ENCODE measurements at places on chromosomes 16 and 17.
A peak's percentile ranks its signal among the peaks of the same experiment; 100 is the strongest.

DNA sequence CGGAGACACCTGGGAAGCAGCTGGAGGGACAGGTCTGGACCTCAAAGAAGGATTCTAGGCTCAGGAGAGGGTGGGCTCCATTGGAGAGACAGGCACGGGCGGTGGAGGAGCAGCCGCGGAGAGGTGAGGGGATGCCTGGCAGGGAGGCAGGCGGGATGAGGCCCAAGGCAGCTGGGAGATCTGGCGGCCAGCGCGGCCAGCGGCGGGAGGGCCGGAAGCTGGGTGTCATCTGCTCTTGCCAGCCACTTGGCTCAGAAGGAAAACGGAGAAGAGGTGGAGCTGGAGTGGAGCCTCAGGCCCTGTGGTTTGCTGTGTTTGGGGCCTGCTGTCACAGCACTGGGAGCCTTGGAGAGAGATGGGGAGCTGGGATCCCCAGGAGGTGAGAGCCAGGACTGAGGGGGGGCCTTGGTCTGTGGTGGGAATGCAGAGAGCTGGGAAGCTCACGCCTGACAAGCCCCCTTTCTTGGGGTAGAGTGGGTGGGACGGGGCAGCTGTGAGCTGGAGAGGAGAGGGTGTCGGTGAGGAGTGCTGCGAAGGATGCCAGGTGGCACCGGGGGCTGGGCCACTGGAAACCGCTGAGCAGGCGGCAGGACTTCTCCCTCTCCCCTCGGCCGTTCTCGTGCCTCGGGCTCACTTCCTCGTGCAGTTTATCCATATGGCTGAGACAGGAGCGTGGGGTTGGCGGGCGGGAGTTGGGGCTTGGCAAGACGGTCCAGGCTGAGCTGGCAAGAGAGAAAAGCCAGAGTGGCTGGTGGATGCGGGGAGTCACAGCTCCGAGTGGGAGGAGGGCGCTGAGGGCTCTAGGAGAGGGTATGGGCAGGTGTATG is 8.0 kb downstream of the TBC1D24 start:
- no peak for DNase-seq

DNA sequence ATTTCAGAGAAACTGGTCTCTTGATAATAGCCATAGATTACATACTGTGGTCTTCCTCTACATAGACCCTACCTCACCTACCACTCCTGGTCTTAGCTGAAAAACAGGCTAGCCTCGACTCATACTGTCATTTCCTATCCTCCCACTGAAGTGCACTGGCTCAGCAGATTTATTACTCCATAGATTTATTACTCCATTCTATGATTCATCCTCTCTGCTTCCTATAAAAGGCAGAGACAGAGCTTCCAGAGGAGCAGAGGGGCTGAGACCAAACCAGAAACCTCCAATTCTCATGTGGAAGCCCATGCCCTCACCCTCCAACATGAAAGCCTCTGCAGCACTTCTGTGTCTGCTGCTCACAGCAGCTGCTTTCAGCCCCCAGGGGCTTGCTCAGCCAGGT is at the start of gene CCL7:
Gene CCL7, plus strand, starts transcription at position 253 of the 400 bp plus-strand sequence. Its CDS starts 70 bp downstream, at position 323.
- DNase-seq = no peak

DNA sequence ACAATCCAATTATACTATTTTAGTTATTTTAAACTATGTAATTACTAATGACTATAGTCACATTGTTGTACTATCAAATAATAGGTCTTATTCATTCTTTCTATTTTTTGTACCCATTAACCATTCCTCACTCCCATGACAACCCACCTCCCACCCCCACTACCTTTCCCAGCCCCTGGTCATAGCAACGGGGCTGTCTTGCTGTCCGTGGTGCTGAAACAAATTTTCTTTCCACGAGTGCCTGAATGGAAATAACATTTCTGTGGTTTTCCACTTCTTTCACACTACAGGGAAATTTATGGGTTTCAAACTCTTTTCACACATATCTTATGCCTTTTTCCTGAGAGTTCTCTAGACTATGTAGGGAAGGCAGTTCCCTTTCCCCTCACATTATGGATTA is 326.6 kb downstream of the PHKB start:
- no peak for DNase-seq

DNA sequence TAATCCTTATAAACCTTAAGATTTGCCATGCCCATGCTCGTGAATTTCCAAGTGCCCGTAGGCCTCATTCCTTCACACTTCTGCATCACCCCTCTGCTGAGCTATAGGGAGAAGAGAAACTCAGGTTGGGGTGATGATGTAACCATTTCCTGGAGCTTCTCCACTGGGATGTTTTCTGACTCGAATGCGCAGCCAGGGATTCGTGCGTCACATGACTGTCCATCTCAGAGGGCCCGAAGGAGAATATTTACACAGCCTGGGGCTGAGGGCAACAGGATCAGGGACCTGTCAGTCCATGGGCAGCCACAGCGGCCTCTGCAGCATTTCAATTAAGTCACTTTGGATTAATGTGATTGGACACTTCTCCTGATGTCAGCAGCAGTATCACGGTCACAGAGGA is 8.7 kb downstream of the GSG1L2 start:
- no peak for DNase-seq

- DNase-seq = no peak
Measured at GRCh38 chr17:19596869-19597268, 51.7 kb upstream of the ALDH3A2 start.

DNA sequence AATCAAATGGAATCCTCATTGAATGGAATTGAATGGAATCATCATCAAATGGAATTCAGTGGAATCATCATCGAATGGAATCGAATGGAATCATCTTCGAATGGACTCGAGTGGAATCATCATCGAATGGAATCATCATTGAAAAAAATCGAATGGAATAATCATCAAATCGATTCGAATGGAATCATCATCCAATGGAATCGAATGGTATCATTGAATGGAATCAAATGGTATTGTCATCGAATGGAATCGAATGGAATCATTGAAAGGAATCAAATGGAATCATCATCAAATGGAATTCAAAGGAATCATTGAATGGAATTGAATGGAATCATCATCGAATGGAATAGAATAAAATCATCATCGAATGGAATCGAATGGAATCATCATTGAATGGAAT is 619.3 kb downstream of the TP53TG3F start:
- DNase-seq = no peak

GRCh38 chr17:50464121-50464520 is 4.6 kb downstream of the CHAD start:
- DNase-seq = no peak

DNA sequence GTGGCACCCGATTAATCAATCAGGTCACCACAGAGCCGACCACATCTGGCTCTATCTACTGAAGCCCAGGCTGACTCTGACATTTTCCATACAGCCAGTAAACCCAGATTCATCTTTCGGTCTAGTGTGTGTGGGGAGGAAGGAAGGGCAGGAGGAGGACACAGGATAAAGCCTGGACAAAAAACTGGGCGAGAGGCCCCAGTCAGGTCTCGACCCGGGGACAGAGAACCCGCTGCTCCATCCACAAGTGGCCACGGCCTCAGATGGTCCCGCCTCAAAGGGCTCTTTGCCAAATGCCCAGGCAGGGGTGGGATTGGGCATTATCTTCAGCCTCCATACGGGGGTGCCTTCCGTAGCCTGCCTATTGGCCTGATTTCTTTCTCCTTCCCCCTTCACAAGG is 7.8 kb downstream of the ABR start:
- no peak for DNase-seq

DNA sequence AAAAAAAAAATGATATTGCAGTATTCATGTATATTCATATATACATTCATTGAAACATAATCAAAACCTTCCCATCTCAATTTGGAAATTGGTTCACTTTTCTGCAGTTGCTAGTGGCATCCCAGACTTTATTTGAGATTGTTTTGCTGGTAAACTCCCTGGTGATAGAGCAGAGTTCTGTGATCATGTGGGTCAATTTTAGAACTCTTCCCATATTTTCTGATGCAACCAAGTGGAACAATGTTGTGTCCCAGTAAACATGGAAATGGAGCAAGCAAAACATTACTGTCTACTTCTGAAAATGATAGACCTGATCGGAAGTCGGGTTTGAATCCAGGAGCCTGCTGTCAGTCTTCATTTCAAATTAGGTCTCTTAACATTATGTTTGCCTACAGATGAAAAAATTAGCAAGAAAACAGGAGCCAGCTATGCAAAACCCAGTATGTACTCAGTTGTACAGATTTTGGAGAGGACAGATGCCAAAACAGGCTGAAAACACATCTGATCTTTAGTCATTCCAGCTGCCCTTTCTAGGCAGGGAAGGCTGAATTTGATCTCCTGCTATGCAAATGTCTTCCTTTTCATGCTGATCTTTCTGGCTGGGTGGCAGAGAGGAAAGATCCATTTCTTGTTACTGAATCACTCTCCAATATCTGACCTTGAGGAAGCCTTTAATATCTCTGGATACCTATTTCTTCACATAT is 786.6 kb upstream of the SOX9 start:
- DNase-seq = no peak

- DNase-seq = no peak
Measured at GRCh38 chr17:28492352-28493310, 13.5 kb upstream of the FOXN1 start.

- DNase-seq = peak; percentile 29
Measured at GRCh38 chr17:63275318-63275970, 170.7 kb downstream of the CYB561 start.

DNA sequence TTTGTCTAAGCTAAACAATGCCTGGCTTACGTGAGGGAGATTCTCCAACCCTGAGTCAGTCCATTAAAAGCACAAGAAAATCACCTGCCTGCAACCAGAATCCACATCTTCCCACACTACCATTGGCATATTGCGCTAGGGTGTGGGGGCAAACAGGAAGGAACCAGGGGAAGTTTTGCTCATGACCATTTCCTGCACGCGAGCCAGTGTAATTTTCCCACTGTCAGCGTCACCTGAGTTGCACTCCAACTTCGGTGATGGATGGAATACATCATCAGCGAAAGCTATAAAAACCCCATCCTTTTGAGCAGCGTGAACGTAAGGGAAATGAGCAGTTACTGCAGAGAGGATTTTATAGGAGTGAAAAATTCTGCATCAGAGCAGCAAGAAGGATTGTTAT is 167.9 kb upstream of the NOL11 start:
- DNase-seq = no peak

DNA sequence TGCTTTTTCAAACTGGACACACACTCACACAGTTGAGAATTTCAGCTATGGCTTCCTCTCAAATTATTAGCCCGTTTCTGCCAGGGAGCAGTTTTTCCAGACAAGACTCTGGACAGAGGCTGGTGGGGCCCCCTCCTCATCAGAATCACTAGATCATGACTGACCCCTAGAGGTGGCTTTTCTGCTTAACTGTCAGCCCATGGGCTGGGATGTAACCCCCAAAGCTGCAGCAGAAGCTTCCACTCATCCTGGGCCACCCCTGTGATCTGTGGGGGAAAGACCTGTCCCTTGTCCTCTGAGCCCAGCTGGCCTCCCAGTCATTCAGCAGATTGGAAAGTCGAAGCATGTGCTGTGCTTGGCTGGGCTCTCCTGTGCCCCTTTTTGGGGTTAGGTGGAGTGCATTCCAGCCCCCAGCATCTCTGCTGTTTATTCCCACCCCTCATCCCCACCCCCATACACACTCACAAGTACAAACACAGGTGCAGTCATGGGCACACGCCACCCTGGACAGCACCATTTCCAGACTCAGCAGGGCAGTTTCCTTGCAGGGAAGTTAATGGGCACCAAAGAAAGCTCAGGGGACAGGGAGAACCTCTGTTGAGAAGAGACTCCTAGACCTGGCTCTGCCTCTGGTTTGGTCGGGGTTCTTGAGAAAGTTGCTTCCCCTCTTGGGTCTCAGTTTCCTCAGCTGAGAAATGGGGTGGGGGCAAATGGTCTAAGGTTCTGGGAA is 77.6 kb upstream of the RBL2 start:
- no peak for DNase-seq

GRCh38 chr16:10988164-10988803 is 43.9 kb downstream of the CLEC16A start:
- peak; percentile 73 for DNase-seq

DNA sequence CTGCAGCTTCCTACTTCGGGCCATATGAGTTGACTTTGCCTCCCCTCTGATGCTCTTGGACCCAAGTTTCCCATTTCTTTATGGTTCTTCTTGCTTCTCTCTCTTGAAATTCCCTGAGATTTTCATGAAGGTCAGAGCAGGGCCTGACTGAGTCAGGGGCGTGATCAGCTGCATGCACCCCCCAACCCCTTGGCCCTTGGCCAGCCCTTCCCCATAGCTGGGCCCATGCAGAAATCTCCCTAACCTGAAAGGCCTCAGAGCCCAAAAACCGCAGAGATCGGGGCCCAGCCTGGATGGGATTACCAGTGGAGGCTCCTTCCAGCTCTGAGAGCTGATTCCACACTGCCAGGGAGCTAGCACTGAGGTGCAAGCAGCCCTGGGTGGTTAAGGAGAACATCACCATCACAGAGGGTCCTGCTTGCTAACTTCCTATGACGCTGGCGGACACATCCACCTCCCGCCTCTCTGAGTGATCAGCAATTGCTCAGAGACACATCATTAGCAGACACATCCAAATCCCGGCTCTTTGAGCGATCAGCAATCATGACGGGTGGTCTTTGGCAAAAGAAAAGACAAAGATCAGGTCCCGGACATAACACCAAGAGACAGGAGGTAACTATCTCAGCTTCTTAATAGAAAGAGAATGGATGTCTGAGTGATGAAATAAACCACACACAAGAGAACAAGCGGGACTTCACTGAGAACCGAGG is 161.5 kb downstream of the C16orf78 start:
- no peak for DNase-seq

- no peak for DNase-seq
Measured at GRCh38 chr17:49337884-49338283, 24.2 kb downstream of the ZNF652 start.

DNA sequence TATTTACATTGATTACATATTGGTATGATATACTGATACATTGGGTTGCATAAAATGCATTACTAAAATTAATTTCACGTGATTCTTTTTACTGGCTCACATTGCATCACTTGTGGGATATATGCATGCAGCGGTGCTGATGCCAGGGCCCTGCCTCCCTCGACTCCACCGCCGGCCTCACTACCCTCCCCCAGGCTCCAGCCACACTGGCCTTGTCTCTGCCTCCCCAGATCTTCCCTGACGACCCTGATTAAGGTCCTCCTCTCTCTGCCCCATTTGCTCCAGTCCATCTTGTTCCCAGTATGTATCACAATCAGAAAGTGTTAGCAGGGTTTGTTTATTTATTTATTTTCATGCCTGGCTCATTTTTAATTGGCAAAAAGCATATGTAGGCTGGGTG is 306.8 kb downstream of the FOXL1 start:
- no peak for DNase-seq

DNA sequence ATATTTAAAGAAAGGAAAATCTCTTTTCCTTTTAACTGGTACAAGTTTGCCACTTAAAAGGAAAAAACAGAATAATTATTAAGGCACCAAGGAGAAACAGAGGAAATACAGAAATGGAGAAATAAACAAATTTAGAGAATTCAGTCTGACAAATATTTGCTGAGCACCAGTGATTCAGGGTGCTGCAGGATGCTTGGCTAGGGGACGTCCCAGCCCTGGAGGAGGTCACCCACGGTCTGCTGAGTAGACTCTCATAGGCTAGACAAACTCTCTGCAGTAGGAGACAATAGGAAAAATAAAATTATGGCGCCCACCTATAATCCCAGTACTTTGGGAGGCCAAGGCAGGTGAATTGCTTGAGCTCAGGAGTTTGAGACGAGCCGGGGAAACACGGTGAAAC is 15.9 kb downstream of the C1QTNF1 start:
- no peak for DNase-seq

Data from stimulated activated CD4-positive, alpha-beta T cell treated with anti-CD3 and anti-CD28 coated beads, Interleukin-2, amount 100 ng/mL, for 24 hours (primary cell).